NCI-H2081 treated with DMSO at 0.1 percent for 48 hours (cell line): ENCODE measurements at places on chromosomes 1 and 21.

DNA sequence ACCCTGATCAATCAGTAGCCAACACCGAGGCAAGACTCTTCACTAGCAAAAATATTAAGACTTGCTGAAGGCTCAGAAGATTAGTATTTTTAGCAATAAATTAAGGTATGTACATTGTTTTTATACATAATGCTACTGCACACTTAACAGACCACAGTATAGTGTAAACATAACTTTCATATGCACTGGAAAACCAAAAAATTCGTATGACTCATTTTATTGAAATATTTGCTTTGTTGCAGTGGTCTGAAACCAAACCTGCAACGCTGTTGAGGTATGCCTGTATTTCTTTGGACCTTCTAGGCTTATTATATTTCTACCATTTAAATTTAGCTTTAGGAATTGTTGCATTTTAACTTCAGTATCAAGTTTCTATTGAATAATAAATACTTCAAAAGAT lies 65.8 kb upstream of the BCL9 start:
- DNase-seq: no peak

GRCh38 chr21:26394341-26394740 lies 178.7 kb downstream of the CYYR1 start:
- DNase-seq: no peak

- no peak for DNase-seq
These were observed 142.1 kb downstream of the DPYD start for GRCh38 chr1:97778718-97779117.

DNA sequence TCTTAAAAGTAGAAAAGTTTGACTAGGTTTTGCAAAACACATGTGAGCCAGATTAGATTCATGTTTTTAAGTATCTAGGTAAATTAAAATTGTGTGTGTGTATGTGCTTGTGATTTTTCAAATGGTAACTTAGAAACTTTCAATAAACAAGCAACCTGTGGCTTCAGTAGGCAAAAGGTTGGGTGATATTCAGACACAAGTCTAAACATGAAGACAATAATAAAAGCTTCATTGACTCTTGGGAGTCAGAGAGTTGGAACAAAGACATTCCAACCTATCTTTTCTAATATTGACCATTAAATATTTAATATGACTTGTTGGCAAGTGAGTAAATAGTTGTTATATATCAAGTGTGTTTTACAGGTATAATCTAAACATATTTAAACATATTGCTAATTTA lies 1049.6 kb upstream of the ADGRL4 start:
- DNase-seq: no peak

GRCh38 chr1:66752000-66752592 lies at the start of gene DYNLT5:
Gene DYNLT5 (plus strand): TSS chr1:66752459. CDS start chr1:66754659, 2,200 bp downstream.
- no peak for DNase-seq

- DNase-seq: no peak
These were observed 14.8 kb downstream of the MT1HL1 start for GRCh38 chr1:236989290-236990051.

- DNase-seq: no peak
These were observed 59.3 kb downstream of the TOR1AIP2 start for GRCh38 chr1:179818260-179818659.

DNA sequence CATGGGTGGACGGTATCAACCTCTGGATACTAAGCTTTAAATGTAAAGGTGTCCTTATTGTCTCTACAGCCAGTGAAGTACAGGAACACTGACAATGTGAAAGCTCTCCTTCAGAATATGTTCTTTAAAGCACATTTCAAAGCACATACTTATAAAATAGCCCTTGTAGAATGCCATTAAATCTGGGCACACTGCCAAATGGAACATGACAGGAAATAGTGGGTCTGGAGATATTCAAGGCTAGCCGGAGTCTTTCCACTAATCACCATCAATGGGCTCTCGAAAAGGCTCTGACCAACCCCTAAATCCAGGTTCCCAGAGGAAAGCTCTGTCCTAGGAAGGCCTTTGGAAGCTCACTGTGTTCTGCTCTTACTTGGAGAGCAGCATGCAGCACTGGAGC lies 46.6 kb downstream of the PLD5 start:
- peak; percentile 10 for DNase-seq

DNA sequence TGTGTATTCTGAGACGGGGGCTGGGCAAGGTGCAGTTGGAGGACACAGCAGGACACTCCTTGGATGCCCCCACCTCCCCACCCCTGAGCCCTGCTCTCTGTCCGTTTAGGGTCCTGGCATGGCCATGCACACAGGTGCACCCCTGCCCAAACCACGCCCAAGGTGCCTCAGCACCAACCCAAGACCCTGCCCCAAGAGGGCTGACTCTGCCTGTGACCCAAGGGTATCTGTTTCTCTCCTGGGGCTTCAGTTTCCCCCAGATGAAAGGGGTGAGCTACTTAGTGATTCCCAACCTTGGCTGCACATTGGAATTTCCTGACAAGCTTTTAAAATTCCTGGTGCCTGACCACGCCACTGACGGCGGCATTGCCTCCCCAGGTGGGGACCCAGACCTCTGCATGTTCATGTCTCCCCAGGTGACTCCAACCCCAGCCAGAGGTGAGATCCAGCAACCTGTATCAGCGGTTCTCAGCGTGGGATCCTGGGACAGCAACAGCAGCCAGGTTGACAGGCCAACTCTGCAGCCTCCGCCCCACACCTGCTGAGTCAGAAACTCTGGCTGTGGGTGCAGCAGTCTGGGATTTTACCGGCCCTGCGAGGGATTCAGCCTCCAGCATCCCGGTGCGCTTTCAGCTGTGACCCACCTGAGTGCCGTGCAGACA lies 483.4 kb downstream of the NPHP4 start:
- no peak for DNase-seq

DNA sequence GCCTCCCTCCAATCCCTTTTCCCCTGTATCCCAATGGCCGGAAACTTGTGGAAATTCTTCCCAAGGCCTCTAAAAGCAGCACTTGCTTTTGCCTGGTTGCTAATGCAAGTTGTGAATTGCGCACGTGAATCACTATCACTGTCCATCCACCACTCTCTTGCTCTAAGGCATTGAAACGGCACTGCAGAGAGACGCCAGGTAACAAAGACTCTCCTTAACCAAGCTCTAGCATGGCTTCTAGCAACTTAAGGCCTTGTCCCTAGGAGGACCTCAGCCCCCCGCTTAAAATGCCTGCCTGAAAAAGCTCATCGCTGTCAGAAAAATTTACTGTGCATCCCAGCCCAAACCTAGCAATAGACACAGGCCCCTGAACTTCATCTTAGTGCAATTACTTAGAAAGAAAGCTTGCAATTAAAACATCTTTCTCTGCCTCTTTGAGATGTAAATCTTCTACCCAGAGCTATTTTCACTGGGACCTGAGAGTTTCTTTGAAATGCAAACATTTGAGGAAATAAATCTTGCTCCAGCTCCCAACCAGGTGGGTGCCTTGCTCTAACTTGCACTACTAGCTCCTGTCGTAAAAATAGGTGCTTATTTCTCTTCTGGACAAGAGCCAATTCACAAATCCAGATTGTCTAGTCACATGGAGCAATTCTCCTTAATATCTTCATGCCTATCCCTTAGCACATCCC lies 32.9 kb upstream of the ITLN2 start:
- DNase-seq: no peak

- DNase-seq: no peak
These were observed 77.7 kb downstream of the KIRREL1 start for GRCh38 chr1:158071138-158071537.
